ENCODE measurements at places on chromosomes 1 and 21.

DNA sequence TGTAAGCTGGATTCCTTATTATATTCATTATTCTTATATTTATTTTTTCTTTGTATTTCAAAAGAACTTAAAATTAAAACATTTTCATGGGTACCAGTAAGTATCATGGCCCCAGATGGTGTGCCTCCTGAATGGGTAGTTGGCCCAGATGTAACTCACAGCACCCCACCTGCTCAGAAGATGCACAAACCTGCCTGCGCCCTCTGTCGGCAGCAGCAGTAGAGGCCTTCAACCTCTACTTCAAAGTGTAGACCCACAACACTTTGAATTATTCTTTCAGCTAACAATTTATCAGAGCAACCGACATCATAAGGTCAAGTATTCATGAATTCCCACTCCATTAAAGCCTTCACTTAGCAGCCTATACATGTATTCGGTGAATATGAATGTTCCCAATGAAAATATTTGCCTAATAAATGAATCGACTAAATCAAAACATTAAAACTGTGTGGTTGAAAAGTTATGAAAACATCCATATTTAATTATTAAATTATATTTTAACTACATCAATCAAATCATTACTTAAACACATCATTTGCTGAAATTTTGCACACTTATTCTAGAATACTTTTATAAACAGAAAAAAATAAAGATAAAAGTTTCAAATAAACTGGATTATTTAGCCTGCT is 25.4 kb downstream of the PIGM start:
- peak; percentile 69 for DNase-seq

DNA sequence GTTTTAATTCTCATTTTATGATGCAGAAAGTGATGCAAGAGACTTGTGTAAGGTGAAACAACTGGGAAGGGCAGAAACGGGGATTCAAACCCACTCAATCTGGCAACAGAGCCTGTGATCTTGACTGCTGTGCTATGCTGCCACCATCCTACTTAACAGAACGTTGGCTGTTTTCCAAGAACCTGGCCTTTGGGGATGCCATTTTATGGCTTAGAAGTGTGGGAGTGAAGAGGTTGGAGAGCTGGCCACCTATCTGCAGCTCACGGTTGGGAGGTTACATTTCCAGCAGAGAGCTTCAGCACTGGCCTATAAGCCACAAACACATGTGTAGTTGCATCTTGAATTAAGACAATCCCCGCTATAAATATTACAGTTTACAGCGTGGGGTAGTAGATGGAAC is 235.3 kb downstream of the PRDM2 start:
- no peak for DNase-seq

DNA sequence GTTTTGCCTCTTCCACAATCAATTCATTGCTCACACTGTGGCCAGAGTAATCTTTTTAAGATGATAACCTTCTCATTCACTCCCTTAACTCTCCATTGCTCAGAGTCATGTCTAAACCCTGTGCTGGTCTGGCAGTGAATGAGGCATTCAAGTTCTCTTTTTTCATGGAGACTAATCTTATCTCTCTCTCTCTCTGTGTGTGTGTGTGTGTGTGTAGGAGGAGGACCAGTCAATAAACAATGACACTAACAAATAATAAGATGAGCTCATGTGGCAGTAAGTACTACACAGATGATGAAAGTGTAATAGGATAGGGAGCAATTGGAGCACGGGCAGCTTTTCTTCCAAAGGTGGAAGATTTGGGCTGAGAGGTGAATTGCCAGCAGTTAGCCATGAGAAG is 122.0 kb upstream of the B3GALT2 start:
- no peak for DNase-seq

GRCh38 chr21:35190201-35190701 is 141.1 kb upstream of the RUNX1 start:
- DNase-seq: no peak

DNA sequence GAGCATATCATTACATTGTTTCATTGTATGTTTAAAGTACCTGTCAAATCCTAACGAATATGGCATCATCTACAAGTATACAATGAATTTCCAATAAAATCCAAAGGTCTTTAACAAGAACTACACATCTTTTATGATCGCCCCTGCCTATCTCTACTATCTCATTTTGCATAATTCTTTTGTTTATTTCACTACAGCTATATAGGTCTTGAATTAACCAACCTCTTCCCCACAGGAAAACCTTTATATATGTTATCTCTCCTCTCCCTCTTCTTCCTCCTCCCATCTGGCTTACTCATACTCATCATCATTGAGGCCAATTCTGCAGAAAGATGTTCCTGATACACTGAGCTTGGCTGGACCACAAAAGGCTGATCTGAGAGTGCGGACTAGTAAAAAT is 175.5 kb downstream of the DENND1B start:
- DNase-seq: no peak

GRCh38 chr21:33229099-33229783 is 497 bp upstream of the IFNAR2 start:
- DNase-seq: no peak

DNA sequence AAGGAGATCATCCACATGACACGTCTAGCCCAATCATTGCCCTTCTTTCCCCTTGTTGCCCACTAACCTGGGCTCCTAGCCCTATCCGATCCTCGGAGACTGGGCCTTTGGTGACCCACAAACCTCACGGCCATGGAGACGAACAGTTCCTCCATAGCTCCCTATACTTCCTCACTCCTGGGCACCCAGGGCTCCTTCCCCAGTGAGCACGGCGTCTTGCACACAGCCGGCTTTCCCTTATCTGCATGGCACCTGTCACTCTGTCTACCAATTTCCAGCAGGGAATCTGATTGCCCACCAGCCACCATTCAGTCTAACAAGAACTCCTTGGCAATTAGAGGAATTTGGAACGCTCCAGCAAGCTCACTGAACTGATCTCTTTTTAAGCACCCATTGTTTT is 3.1 kb downstream of the GNG4 start:
- no peak for DNase-seq

DNA sequence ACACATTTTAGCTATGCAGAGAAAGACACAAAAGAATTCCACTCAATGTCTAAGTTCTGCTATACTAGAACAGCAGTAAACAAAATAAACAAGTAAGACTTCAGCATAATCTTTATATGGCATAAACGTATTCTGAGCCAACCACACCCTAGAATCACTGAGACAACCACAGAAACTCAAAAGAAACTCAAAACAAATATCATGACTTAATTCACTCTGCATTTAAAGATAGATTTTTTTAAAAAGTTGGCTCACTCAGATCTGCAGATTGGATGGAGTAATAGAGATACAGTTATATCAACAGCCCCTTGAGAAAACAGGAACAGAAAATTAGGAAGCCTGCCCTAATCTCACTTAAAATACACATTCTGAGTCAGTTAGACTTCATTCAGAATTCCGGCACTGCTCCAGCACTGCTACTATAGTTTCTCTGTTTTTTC is 95.0 kb downstream of the COL24A1 start:
- no peak for DNase-seq
